Amniotic stem cell (primary cell): ENCODE measurements at places on chromosomes 2 and 18.

DNA sequence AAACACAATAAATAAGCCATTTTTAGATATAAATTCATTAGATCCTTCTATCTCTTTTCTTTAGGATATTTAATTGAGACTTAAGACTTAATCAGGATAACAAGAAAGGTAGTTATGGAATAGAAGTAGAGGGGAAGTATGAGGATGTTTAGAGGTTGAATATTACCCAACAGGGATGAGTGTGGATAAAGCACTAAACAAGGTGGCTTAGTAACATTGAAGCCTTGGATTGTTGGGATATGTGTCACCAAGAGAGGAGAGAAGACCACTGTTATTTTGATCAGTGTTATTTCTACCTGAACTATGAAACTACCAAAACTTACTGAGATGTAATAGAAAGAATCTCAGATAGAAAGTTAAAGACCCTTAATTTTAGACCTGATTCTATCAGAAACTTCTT is 405.7 kb downstream of the PIK3C3 start:
- no peak for DNase-seq

DNA sequence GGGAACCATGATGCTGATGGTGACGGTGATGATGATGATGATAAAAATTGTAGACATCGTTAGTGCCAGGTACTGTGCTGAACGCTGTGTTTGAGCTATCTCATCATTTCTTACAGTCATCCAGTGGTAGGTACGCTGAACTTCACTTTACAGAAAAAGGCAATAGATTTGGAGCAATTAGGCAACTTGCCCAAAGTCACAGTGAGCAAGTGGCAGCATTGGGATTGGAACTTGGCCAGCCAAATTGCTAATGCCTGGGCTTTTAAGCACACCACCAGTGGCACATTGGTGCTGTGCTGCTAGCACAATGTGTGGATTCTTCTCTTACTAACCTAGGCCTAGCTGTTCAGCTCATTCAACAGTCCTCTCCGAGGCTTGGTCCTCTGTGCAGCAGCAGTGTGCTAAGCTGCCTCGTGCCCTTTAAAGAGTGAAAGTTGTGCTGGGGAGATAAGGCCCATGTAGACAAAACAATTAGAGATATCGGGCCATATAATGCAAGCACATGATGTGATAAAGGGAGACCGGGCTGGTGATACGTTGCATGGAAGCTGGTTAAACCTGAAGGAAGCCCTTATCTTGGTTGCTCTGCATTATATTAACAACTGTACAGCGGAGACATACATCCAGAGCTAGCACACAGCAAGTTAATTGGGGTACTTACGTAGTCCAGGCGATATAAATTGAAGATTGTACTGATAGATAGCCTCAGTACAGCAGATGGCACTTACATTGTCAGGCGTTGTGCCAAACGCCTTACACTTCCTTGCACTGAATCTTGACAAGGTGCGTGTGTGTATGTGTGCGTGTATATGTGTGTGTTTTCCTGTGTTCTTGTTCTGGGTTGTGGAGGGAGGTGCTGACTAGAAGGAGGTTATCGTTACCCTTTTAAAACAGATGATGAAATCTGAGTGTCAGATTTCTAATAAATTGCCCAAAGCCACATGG is 28.4 kb downstream of the HK2 start:
- no peak for DNase-seq

GRCh38 chr2:227035711-227036367 is 128.2 kb downstream of the COL4A4 start:
- DNase-seq, result no peak

DNA sequence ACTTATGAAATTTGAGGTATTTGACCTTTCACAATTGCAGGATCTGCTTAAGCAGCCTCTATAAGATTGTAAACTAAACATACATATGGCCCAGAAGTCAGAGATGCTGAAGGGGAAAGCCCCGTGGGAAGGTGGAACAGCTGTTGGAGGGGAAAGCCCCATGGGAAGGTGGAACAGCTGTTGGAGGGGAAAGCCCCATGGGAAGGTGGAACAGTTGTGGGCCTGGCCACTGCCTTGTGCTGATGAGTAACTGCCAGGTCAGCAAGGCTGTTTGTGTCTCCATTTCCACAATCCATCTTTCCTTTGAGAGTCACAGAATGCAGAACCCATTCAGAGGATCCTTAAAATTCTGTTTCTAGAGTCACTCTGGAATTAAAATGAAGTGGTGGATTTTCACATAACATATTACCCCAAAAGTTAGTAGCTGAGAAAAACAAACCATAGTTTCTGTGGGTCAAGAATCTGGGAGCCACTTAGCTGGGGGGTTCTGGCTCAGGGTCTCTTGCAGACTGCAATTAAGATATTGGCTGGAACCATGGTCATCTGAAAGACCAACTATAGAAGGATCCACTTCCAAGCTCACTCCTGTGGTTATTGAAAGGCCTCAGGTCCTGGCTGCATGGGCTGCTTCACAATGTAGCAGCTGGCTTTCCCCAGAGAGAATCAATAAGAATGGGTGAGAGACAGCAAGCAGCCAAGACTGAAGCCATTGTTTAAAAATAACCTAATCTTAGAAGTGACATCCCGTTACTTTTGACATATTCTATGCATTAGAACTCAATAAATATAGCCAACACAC is 86.6 kb upstream of the CAVIN2 start:
- no peak for DNase-seq

GRCh38 chr2:236665572-236666118 is 96.0 kb downstream of the ACKR3 start:
- no peak for DNase-seq

- DNase-seq, result no peak
Measured at GRCh38 chr2:209086761-209087160, 337.1 kb upstream of the MAP2 start.

DNA sequence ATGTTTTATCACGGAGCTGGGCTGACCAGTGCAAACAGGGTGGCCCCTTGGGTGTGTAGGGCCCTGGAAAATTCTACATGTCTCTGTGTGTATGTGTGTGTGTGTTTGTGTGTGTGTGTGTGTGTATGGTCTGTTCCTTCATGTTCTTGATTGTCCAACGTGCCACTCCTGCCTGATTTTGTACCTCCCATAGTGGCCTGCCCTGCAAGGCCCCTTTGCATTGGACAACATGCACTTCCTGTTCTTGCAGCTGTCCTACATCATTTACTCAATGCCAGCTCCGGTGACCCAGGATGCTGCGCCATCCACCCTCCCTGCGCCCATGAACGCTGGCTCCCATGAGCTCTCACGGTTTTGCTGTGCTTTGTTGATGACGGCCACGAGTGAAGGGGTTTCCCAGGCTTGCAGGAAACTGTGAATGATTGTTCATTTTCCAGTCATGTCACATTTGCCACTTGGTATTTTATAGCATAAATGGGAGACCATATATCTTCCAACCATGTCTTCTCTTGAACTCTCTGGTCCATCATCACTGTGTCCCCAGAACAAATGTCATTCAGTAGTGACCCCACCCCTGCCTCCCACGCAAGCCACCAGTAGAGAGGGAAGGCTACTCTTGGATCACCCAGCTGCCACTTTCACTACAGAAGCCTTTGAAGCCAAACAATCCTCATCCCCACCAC is 69.7 kb upstream of the NCK2 start:
- DNase-seq, result no peak

GRCh38 chr18:48050176-48050575 is 119.7 kb upstream of the SMAD2 start:
- DNase-seq, result no peak

GRCh38 chr2:203949228-203949627 is 12.7 kb downstream of the ICOS start:
- DNase-seq, result no peak

DNA sequence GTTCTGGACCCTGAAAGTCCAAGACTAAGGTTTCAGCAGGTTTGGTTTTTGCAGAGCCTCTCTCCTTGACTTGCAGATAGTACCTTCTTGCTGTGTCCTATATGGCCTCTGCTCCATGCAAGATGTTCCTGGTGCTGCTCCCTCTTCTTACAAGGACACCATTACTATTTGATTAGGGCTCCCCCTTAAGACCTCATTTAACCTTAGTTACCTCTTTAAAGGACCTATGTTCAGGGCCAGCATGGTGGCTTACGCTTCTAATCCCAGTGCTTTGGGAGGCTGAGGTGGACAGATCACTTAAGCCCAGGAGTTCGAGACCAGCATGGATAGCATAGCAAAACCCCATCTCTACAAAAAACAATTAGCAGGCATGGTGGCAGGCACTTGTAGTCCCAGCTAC is 179.0 kb downstream of the SLC39A10 start:
- no peak for DNase-seq

DNA sequence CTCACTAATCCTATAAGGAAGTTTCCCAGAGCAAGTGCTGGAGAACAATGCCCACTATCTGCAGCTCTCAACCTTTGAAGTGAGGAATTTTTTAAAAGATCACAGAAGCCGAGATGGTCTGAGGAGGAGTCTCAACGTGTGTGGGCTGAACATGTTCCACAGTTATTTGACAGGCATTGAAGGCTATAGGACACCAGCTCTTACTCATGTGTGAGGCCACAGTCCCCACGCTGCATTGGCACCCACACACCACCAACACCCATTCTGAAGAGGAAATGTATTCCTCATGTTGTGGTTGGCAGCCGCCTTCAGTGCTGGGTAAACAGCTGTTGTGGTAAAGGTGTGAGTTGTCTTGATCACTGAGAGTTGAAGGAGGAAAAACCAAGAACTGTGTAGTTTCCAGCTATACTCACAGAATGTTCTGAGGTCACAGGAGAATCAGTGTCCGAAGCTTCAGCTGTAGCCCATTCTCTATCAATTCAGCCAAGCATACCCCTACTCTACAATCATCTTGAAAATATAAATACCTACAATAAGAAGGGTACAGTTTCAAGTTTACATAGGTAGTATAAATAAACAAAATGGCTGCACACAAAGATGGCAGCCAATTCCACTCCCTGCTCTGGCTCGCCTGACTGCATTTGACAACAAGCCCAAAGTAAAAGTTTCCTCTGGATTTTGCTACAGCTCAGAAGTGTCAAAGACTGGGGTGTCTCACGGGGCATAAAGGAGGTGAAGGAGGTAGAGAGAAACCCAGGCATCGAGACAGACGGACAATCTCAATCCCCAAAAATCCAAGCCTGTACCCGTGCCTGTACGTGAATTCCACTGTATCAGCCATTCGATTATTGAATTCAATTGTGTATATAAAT is 12.1 kb downstream of the CD226 start:
- DNase-seq, result no peak

DNA sequence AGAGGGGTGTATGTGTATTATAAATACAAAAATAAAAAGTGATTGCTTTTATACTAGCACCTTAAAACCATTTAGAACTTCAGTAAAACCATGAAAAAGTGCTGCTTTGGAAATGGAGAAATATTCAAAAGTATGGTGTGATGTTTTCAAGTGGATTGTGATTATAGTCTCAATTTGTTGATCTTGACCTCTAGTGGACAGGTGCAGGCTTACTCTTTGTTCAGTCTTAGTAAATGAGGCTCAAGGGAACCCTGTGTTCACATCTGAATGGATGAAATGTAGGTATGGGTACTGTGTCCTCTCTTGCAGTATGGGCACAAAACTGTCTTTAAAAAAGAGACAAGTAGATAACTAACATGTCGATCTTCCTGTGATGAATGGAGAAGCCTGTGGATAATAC is 145.8 kb downstream of the MCFD2 start:
- no peak for DNase-seq

- DNase-seq, result peak; percentile 21
Measured at GRCh38 chr2:13558368-13558767, 841.6 kb downstream of the TRIB2 start.

GRCh38 chr2:209661286-209661894 is 110.2 kb upstream of the UNC80 start:
- no peak for DNase-seq
